Muscle of arm (tissue), 14 donors: ENCODE measurements at places on chromosomes 3 and 15. TPM values are rescaled to one million over a fixed set of nuclear protein-coding genes. Genes with fewer than 3 reads are reported as not detected.
A peak's percentile ranks its signal among the peaks of the same experiment; 100 is the strongest.

Gene SEMA3G
- 14.8 TPM for polyA plus RNA-seq

Gene CLDN18
- 0.42 TPM for polyA plus RNA-seq

GRCh38 chr3:46874430-46874829, 3.1 kb upstream of the PTH1R start:
- DNase-seq = no peak

Gene MEIS2
- 4.3 TPM for polyA plus RNA-seq

Gene MRPL46
- 23.4 TPM for polyA plus RNA-seq

DNA sequence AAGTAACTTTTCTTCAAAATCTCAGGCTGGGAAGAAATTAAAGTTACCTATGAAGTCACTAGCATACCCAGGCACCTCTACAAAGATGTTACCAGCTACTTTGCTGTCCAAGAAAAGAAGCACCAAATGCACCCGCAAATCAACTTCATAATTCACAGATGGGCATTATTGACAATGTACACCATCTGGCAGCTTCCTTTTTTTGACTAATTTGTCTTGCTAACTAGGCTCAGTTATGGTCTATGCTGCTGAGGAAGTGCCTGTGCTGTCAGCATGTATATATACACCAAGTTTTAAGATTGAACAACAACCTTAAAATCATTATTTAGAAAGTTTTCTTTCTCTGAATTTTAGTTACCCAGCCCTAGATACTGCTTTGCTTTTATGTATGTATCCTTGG, 93.8 kb downstream of the NSUN3 start:
- DNase-seq = no peak

Gene NUP210
- polyA plus RNA-seq = 6.0 TPM

DNA sequence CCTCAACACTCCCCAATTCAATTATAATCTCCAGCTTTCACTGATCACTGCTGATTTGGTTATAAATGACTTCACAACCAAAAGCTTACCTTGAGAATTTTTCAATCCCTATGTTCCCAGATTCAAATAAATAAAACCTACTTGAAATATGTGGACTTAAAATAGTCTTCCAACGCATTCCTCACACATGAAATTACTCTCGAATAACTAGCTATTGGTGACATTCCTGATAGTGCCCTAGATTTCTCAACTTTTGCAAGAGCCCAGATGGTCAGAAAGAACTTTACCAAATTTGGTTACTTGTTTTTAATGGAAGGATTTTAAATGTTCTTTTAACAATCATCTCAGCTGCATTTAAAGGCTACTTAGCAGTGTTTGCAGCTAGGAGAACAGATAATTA, 605.5 kb downstream of the FHIT start:
- no peak for DNase-seq

GRCh38 chr3:193885832-193886231, 250.1 kb upstream of the HES1 start:
- no peak for DNase-seq

DNA sequence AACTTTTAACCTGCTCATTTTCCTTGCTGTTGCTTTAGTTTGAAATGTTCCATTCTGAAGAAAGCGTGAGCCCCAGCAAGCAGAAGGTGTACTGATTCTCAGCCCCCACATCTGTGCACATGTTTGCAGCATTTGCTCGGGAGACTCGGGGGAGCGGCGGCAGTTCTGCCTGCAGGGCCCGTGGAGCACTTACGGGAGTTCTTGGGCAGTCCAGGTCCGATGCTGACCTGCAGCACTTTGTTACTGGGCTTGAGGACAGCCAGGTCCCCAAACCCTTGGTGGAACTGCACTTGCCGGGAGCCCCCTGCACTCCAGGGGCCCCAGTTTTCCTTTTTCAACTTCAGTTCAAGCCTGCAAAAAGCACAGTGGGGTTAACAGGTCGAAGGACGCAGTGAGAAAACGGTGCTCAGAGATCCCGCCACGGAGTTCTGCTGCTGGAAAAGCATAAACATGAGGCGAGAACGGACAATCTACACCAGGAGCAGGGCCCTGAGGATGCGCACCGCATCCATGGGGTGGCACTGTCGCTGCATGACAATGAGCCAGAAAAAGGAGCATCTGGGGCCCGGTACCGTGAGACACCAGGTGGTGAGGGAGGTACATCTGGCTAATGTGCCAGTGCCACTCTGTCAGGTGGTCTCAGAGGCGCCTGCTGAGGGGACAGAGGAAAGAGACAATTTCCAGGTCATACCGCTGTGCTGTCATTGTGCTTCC, 45.6 kb upstream of the LDHAL6B start:
- no peak for DNase-seq

DNA sequence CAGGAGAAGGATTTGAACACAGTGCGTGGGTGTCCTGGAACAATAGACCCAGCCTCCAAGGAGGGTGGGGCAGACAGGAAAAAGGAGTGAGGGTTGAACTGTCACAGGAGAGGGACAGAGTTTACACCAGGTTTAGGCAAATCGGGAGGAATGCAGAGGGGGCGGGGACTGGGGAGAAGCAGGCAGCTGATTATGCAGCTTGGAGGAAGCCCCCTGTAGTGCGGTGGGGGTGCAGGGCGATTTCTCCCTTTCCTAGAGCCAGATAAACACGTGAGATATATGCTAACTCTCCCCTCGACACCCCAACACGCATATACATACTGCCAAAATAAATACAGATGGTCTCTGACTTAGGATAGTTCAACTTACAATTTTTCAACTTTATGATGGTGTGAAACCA, 108.6 kb upstream of the PRR20G start:
- DNase-seq = no peak

Gene CASR
- not detected for polyA plus RNA-seq

- peak; percentile 86 for DNase-seq
Measured at GRCh38 chr3:42067326-42067725, 23.8 kb upstream of the TRAK1 start.

- no peak for DNase-seq
Measured at GRCh38 chr15:35151782-35152181, 66.7 kb upstream of the NANOGP8 start.

- DNase-seq = peak; percentile 3
Measured at GRCh38 chr3:11807686-11808085, 39.0 kb downstream of the TAMM41 start.

Gene CHCHD4
- 14.7 TPM for polyA plus RNA-seq

- no peak for DNase-seq
Measured at GRCh38 chr15:70409388-70409787, 311.7 kb upstream of the TLE3 start.

DNA sequence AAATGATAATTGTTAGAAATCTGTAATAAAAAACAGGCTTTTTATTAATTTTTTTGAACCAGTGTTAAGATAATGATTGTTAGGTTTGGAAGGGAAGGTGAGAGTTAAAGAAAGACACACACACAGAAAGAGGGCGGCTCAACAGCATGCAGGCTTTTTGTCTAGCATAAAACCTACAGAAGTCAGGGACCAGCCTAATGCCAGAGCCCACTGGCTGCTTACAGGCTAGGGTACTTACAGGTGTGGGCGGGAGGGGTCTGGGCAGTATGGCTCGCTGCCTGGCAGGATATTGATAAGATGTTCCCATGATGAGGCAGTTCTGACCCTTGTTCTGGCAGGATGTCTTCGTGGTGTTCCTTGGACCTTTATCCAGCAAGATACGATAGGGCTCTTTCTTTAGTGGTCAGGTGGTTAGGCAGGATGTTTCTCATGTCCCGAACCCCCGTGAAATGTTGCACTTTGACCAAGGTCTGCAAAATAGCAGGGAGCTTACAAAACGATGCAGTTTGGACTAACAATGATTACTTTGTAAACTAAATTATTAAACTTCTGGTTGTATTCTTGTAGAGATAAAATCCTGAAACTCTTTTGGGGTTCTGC, 84.7 kb downstream of the DCUN1D1 start:
- no peak for DNase-seq

DNA sequence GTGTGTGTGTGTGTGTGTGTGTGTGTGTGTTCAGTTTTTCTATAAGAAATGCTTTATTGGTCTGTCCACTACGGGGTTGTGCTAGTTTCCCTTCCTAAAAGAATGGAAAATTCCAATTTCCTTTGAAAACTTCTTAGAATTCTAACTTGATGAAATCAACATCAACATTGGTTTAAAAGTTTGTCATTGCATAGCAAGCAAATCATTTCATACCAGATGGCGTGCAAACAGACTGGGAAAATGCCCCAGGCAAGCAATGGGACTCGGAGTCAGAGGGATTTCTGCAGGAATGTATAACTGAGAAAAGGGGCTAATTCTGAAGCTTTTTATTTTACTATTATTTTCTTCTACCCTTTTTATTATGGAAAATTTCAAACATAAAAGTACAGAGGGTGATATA, 13.1 kb upstream of the DYNC1LI1 start:
- no peak for DNase-seq

DNA sequence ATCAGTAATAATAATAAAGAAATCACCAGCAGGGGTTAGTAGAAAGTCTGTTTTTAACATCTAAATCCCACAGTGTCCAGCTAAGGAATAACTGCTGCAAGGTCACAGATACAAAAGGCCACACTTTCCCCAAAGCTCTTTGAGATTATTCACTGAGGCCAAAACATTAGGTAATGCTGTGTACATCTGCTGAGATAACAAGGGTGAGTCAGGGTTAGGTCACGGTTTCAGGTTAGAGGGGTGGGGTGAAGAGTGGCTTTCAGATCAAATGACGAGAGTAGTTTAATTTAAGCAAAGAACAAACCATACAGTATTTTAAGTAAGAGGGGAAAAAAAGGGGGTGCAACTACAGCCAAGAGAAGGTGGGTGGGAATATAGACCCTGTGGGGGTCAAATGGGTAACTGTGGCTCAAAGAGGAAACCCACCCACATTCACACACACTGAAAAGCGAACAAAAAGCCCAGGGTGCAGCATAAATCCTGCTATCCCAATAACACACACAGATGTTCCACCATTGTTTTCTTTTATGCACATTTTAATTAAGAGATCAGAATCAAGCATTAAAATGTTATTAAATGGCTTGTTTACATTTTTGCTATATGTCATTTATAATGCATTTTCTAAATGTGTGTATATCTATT, 412.9 kb downstream of the TIGIT start:
- no peak for DNase-seq

- no peak for DNase-seq
Measured at GRCh38 chr15:88911766-88912118, 1.4 kb downstream of the MFGE8 start.

DNA sequence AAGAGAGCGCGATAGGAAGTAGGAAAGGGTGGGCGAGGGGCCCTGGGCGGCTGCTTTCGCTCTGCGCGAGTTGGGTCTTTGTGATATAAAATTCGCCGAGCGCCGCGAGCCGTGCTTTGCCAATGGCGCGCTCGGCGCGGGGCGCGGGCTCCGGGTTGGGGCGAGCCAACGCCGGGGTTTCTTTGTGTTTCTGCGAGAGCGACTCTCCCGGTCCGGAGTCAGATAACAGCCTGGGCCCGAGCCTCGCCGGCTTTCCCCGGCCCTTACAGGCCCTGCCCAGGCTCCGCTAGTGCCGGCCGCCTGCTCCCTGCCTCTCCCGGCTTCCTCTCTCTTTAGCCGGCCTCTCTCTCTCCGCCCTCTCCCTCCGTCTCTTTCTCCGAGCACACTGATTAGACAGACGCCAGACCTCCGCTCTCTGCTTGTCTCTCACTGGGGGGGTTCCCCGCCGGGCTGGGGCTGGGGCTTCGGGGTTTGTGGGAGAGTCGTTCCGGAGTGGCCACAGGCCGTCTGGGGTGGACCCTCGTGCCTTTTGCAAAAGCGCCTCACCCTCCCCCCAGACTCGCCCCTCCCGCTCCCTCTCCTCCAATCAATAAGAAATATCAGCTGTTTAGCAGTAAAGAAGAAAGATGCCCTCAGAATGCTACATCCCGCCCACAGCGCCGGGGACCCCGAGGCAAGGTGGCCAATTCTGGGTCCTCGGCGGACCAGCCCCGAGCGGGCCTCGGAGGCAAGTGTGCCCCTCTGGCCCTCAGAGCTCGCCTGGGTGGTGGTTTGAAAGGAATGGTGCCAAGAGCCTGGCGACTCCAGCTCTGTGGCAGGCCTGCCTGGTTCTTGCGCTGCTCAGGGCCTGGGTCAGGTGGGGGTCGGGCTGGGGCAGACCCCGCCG, 2.9 kb downstream of the NR2F2 start:
- no peak for DNase-seq

Gene ERICH6
- 0.20 TPM for polyA plus RNA-seq

- DNase-seq = no peak
Measured at GRCh38 chr3:80152692-80153091, 384.9 kb upstream of the ROBO1 start.

DNA sequence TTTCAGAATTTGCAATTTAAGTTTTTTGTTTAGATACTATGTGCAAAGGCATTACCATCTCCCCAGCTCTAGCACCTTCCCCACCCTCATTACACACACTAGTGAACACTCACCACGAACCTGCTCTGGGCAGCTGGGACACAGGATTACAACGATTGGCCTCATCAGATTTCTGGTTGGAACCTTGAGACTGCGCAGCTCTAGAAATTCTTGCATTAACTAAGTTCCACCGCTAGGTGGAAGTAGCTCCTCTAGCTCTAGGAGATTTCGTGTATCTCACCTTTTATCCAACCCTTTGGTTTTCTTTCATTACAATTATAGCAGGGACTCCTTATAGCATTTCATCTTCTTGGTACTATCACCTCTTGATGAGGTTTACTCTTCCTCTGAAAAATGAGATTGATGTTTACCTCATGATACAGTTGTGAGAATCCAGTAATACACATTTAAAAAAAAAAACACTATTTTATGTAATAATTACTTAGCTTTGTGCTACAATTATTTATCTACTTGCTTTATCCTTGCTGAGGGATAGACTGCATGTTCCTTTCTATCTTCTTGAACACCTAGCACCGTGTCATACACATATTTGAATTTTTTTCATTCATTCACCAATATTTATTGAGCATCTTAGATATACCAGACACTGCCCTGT, 28.7 kb upstream of the PLOD2 start:
- peak; percentile 54 for DNase-seq

Gene ATP13A5
- 0.17 TPM for polyA plus RNA-seq

DNA sequence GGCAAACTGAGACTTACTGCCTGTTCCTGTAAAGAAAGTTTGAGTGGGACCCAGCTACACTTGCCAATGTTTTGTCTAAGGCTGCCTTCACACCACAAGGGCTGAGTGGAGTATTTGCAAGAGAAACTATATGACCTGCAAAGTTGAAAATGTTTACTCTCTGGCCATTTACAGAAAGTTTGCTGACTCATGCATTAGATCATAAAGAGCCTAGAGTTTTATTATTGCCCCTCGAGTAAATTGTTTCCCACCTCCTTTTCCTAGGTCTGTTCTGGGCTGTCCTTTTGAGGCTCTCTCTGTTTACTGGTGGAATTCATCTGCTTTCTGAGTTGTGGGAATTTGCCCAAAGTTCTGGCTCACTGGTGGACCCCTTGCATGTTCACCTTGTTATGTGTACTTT, 6.7 kb upstream of the PROK2 start:
- no peak for DNase-seq

- DNase-seq = no peak
Measured at GRCh38 chr3:16053794-16054193, 120.7 kb upstream of the GALNT15 start.

Gene PLSCR5
- not detected for polyA plus RNA-seq

Gene LRRIQ4
- polyA plus RNA-seq = not detected

DNA sequence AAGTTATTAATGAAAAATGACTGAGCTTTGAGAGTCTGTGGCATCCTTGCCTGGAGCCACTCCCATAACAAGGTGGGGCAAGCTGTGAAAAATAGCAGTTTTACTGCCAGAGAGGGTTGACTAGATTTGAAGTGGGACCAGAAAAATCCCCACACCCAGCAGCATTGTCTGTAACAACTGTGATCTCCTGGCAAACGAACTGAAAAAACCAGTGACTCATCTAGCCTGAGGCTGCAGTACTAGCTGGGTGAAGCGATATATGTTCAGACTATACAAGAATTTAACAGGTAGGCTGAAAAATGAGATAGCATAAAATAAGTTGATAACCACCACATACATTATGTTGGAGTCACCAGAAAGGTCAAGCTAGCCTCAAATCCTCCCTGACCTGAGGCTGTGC, 64.0 kb downstream of the DPH6 start:
- DNase-seq = no peak

GRCh38 chr3:98711426-98711825, 51.7 kb upstream of the ST3GAL6 start:
- DNase-seq = no peak

Gene WDR6
- 96.5 TPM for polyA plus RNA-seq
